Spinal cord (tissue), 10 donors: ENCODE measurements at places on chromosomes 2 and 18.

GRCh38 chr18:48729404-48729803, 190.6 kb downstream of the CTIF start:
- no peak for DNase-seq

- no peak for DNase-seq
Observed at GRCh38 chr2:169721016-169721415, 12.6 kb upstream of the KLHL23 start.

- peak; percentile 48 for DNase-seq
Observed at GRCh38 chr2:48471048-48471474, 58.9 kb upstream of the STON1 start.

- DNase-seq = no peak
Observed at GRCh38 chr2:98654699-98655495, 46.5 kb downstream of the UNC50 start.

DNA sequence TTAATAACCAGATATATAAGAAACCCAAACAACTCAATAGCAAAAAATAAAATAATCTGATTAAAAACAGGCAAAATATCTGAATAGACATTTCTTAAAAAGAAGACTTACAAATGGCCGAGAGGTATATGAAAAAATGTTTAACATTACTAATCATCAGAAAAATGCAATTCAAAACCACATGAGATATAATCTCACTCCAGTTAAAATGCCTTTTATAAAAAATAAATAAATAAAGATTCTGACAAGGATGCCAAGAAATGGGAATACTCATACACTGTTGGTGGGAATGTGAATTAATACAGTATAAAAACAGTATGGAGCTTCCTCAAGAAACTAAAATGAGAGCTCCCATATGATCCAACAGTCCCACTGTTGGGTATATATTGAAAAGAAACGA, 33.9 kb upstream of the BMP10 start:
- no peak for DNase-seq

DNA sequence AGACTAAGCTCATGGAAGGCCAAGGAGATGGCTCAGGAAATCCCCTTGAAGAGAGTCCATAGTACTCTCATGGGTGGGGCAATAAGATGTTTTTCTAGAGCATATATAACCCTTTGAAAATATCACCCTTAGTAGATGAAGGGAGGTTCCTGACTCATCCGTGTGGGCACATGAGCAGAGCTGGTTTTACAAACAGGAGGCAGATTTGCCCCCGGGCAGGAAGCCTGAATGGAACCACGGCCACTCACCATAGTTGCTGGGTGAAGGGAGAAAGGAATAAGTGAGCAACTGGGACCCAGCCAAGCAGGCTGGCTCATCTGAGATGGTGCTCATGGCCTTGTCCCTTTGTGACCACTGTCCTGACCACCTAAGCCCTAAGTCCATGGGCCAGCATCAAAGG, 29.0 kb upstream of the MAPRE3 start:
- no peak for DNase-seq

DNA sequence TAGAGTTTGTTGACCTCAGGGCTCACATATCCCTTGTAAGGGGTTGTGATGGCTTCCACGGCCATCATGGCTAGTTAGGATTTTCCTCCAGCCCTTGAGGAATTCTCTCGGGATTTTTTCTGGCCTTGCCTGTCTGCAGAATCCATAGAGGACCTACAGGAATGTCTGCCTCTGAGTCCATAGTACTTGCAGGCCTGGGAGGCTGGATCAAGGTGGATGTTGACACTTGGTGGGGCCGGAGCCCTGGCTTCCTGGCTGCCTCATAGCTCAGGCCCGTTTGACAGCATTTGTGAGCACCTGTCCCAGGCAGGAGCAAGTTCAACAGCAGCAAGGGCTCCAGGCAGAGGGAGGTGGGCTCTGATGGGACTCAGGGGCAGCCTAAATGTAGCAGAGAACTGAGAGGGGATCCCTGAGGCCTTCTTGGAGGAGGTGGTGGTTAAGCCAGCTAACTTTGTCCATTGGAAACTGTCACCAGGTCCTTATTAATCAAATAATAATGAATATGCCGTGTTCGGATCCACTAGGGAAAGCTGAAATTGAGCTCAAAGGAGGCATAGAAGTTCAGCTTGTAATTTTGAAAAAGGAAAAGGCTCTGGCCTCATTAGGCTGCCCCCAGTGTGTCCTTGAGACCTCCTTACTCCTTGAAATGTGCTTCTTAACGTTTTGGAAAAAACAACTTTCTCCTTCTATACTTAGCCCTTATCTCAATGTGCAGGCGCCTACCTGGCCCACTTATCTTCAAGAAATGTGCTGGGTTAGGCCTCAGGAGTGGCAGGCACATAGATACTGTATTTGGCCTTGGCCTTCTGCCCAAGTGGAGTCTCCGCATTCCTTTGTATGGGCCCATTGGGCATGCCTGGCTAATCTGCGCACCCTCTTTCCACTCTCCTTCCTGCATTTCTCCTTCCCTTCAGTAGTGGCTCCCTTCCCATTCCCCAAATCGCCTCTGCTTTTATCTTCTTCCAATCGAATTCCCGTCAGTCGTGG, 66.9 kb downstream of the HPCAL1 start:
- DNase-seq = no peak

- DNase-seq = no peak
Observed at GRCh38 chr18:63180971-63181376, 138.6 kb downstream of the BCL2 start.

- DNase-seq = no peak
Observed at GRCh38 chr2:138503652-138504051, 2.1 kb downstream of the SPOPL start.

GRCh38 chr18:25648716-25649260, 296.8 kb upstream of the ZNF521 start:
- DNase-seq = peak; percentile 83

- DNase-seq = no peak
Observed at GRCh38 chr2:39513641-39514094, 76.6 kb upstream of the MAP4K3 start.

GRCh38 chr2:174682007-174682577, 82.2 kb downstream of the CHRNA1 start:
- DNase-seq = peak; percentile 55

GRCh38 chr2:118584877-118585276, 262.6 kb downstream of the EN1 start:
- no peak for DNase-seq

DNA sequence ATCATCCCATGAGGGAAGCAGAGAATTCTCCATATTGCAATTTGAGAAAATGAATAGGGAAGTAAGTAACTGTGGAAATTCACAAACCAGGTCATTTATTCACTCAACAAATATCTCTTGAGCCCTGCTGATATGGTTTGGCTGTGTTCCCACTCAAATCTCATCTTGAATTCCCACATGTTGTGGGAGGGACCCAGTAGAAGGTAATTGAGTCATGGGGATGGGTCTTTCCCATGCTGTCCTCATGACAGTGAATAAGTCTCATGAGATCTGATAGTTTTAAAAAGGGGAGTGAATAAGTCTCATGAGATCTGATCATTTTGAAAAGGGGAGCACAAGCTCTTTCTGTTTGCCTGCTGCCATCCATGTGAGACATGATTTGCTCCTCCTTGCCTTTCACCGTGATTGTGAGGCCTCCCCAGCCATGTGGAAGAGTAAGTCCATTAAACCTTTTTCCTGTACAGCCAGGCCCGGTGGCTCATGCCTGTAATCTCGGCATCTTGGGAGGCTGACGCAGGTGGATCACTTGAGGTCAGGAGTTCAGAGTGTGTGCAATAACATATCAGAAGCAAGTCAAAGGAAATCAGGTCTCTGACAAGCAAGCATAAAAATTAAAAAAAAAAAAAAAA, 193.2 kb downstream of the NDUFA10 start:
- no peak for DNase-seq
